ENCODE measurements at places on chromosomes 7 and 10. TPM values are rescaled to one million over a fixed set of nuclear protein-coding genes. Genes with fewer than 3 reads are reported as not detected.

- H3K4me1 ChIP-seq = no peaks in the 10 kb centered on the region
- H3K27me3 ChIP-seq = no peaks in the 10 kb centered on the region
These were observed 568.5 kb downstream of the PTPRN2 start for GRCh38 chr7:158018971-158019645.

DNA sequence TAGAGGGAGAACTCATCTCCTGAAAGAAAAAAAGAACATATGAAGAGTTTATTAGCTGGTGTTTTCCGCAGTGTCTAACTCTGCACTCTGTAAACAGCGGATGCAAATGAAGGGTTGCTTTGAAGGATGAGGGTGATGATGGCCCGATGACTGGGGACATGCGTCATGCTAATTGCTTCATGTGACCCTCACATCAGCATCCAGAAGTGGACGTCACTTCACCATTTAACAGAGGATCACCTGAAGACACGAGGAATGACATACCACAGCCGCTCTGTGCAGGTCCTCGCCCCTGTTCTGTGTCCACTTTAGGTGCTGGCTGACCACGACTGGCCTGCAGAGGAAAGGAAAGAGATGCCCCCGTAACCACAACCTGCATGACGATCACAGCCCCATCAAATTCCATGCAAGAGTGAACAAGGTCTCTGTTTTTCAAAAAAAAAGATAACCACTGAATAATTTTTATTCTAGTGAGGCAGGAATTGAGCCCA is 82.9 kb downstream of the KLF6 start:
- no peak overlapping the region for H3K27ac ChIP-seq
- H3K36me3 ChIP-seq = no peaks in the 10 kb centered on the region
- no peak overlapping the region for H3K4me3 ChIP-seq
- H3K4me1 ChIP-seq = no peaks in the 10 kb centered on the region
- no peak for DNase-seq
- no peaks in the 10 kb centered on the region for H3K27me3 ChIP-seq

DNA sequence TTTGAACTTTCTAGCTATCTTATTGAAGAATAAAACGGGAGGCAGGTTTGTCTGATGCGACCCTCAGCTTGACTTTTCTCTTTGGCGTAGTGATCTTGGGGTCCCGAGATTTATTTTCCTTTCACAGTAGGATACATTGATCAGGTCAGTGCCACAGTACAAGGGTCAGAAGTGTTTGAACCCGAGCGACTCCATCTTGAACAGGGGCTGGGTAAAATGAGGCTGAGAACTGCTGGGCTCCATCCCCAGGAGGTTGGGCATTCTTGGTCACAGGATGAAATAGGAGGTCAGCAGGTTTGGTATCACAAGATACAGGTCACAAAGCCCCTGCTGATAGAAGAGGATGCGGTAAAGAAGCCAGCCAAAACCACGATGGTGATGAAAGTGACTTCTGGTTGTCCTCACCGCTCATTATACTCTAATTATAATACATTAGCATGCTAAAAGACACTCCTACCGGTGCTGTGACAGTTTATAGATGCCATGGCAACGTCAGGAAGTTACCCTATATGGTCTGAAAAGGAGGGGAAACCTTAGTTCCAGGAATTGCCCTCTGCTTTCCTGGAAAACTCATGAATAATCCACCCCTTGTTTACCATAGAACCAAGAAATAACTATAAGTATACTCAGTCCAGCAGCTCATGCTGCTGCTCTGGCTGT is 3.0 kb upstream of the TECPR1 start:
- no peaks in the 10 kb centered on the region for H3K4me1 ChIP-seq
- H3K27me3 ChIP-seq = no peaks in the 10 kb centered on the region
- H3K36me3 ChIP-seq = no peaks in the 10 kb centered on the region
- no peak overlapping the region for H3K27ac ChIP-seq
- no peak overlapping the region for H3K4me3 ChIP-seq
- DNase-seq = no peak

Gene SFTPA1
- total RNA-seq = not detected

Gene BLNK
- total RNA-seq = 4.1 TPM

- H3K4me1 ChIP-seq = peaks cover 2% of the 10 kb centered on the region
- no peaks in the 10 kb centered on the region for H3K36me3 ChIP-seq
- no peak overlapping the region for H3K27ac ChIP-seq
These were observed 201.6 kb upstream of the FZD8 start for GRCh38 chr10:35843524-35844181.
